Activated CD4-positive, alpha-beta T cell treated with anti-CD3 and anti-CD28 coated beads, Interleukin-2, amount 50 U/mL, for 48 hours (primary cell): ENCODE measurements at places on chromosomes 3 and 15.

GRCh38 chr3:24483873-24484272, 10.8 kb downstream of the THRB start:
- DNase-seq: no peak

- no peak for DNase-seq
These were observed 75.5 kb downstream of the MSL2 start for GRCh38 chr3:136120373-136121348.

- no peak for DNase-seq
These were observed 10.6 kb upstream of the SLC6A1 start for GRCh38 chr3:10981961-10982360.

DNA sequence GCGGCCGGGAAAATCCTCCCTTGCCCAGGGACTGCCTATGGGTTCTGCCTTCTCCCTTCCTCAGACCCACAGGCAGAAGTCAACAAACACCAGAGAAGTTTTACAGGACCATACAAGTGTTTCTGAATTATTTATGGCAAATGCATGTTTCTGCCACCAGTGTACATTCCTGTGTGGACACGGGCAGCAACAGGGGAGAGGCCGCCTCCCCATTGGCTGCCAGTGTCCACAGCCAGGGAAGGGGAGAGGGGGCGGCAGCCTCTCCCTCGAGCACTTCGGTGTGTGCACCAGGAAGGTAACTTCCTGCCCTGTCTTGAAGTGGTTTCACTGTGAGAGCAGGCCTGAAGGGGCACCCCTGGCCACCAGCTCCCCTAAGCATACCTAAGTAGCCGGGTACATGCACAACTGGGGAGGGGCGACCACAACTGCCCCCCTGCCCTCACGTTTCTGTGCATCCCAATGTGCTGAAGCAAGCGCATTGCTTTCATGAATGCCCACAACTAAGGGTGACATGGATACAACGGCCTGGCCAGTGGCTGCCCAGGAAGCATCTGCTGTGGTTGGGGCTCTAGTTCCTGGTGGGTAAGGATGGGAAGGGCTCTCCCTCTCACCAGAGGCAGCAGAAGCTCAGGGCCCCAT, 14.8 kb upstream of the SHISA5 start:
- no peak for DNase-seq

DNA sequence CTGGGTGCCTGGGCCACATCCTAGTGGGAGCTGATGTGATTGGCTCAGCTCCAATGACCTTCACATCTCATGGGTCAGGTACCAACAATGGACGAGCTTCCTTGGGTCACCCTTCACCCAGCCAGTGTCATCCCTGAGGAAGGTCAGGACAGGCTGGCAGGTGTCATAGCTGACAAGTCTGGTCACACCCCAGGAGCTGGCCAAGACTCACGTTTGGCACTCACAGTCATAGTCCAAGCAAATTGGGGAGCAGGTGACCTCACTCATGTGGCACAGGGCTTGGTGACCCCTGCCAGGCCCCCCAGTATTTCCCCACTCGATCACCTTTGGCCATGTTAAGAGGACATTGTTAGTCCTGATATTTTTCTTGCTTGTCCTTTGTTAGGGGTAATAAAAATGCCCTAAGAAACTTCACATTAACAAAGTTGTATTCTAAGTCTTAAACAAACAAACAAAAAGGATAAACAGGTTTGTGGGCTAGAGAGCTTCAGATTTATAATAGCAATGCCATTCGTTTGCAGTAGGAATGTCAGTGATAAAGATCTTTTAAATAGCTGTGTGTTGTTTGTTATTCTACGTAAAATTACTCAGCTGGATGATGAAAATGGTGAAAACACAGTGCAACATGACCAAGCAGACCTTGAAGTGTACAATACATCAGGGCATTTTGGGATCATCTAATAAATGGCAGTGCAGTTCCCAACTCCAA, 79.5 kb upstream of the POMGNT2 start:
- DNase-seq: no peak

- DNase-seq: no peak
These were observed 1.5 kb downstream of the RPN1 start for GRCh38 chr3:128648940-128649663.

GRCh38 chr3:148757238-148758215, 59.8 kb downstream of the AGTR1 start:
- DNase-seq: no peak

DNA sequence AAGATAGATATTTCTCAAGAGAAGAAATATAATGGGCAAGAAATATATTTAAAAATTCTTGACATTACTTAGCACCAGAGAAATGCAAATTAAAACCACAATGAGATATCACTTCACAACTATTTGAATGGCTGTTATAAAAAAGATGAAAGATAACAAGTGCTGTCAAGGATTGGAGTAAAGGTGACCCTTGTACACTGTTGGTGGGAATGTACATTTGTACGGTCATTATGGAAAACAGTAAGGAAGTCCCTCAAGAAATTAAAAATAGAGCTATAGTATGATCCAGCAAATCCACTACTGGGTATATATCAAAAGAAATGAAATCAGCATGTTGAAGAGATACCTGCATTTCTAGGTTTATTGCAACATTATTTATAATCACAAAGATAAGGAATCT, 326.4 kb downstream of the GBE1 start:
- DNase-seq: no peak

- DNase-seq: no peak
These were observed 52.4 kb downstream of the BOC start for GRCh38 chr3:113263778-113264177.

DNA sequence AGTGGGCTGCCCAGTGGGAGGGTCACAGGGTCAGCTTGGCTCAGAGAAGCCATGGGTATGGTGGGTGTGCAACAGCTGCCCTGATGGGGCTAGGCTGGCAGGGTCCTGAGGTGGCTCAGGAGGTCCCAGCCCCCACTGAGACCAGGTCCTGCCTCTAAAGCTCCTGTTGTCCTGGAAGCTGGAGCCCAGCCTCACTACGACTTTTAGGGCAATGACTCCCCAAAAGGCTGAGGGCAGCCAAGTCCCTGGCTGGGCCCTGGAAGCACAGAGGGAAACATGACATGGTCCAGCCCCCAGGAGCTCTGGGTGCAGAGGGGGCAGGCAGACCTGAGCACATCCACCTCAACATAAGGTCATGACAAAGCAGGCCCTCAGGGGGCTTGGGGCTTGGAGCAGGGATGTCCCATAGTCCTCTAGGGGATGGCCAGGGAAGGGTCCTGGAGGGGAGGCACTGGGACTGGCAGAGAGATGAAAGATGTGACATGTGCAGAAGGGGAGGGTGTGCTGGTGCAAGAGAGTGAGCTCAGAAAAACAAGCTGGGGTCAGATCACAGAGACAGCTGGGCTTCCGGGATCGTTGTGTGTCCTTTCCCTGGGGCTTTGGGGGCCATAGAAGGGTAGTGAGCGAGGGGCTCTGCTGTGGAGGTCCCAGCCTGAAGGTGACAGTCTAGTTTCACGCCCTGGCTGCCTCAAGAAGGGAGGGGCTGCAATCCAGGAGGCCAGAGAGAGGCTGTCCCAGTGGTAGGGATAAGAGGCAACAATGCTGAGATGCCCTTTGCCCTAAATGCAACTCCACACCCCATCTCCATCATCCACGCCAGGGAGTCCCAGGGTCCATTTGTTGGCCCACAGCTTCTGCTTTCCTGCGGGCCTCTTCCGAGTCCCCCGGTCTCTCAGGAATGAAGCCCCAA, 639 bp upstream of the ITIH3 start:
- DNase-seq: no peak

GRCh38 chr15:89178307-89178977, 42.9 kb downstream of the RLBP1 start:
- DNase-seq: no peak

- DNase-seq: no peak
These were observed 65.8 kb downstream of the PIK3CB start for GRCh38 chr3:138768946-138769345.

DNA sequence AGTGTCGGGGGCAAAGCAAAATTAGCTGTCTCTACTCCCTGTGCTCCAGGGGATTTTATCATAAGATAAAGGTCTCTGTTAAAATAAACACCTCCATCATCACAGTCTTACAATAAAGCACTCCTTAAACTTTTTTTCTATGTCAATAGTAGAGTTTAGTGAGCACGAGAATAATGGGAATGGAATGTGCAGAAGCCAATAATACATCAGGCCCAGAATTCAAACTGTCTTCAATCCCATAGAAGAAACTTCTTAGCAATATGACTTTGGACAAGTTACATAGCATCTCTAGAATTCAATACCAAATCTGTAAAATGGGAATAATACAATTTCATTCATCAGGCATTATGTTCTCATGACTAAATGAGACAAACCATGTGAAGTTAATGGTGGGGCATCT, 49.0 kb upstream of the EPHA3 start:
- DNase-seq: no peak

DNA sequence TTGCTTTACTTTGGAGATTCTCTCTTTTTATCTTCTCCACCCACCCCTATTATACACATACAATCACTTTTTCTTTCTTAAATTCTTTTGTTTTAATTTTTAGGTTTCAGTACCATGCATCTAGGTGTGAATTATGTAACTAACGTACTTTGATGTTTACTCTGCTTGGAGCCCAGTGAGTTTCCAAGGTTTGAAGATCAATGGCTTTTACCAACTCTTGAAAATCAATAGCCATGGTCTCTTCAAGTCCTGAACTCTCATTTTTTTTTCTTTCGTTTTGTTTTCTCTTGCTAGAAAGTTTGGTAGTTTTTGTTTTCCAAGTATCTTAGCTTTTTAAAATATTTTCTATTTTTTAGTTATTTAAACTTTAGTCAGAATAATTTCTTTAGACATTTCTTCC, 417.2 kb downstream of the ZBBX start:
- no peak for DNase-seq

- no peak for DNase-seq
These were observed 125.8 kb upstream of the NPHP3 start for GRCh38 chr3:132847849-132848625.

- no peak for DNase-seq
These were observed 66.0 kb downstream of the CHDH start for GRCh38 chr3:53780171-53780570.

GRCh38 chr15:64146885-64147681, 4.4 kb upstream of the SNX22 start:
- DNase-seq: no peak

- no peak for DNase-seq
These were observed 424.7 kb downstream of the ZBBX start for GRCh38 chr3:166955201-166955939.

- no peak for DNase-seq
These were observed 939 bp upstream of the ULK3 start for GRCh38 chr15:74843891-74844299.

GRCh38 chr15:34600923-34601322, 17.5 kb upstream of the GOLGA8B start:
- no peak for DNase-seq
